ENCODE measurements at places on chromosomes 12 and 14.

- no peaks in the 10 kb centered on the region for H3K36me3 ChIP-seq
- H3K4me3 ChIP-seq = no peak overlapping the region
- no peak overlapping the region for H3K27ac ChIP-seq
- peaks cover 15% of the 10 kb centered on the region for H3K27me3 ChIP-seq
- no peak for DNase-seq
- peaks cover 6% of the 10 kb centered on the region for H3K4me1 ChIP-seq
Measured at GRCh38 chr12:52847335-52848102, 1.3 kb downstream of the KRT78 start.

GRCh38 chr14:93085911-93086310 is 29.8 kb downstream of the ITPK1 start:
- DNase-seq = no peak
- peaks cover 37% of the 10 kb centered on the region for H3K4me1 ChIP-seq
- no peak overlapping the region for H3K4me3 ChIP-seq
- no peak overlapping the region for H3K27ac ChIP-seq
- no peaks in the 10 kb centered on the region for H3K27me3 ChIP-seq
- no peaks in the 10 kb centered on the region for H3K36me3 ChIP-seq

DNA sequence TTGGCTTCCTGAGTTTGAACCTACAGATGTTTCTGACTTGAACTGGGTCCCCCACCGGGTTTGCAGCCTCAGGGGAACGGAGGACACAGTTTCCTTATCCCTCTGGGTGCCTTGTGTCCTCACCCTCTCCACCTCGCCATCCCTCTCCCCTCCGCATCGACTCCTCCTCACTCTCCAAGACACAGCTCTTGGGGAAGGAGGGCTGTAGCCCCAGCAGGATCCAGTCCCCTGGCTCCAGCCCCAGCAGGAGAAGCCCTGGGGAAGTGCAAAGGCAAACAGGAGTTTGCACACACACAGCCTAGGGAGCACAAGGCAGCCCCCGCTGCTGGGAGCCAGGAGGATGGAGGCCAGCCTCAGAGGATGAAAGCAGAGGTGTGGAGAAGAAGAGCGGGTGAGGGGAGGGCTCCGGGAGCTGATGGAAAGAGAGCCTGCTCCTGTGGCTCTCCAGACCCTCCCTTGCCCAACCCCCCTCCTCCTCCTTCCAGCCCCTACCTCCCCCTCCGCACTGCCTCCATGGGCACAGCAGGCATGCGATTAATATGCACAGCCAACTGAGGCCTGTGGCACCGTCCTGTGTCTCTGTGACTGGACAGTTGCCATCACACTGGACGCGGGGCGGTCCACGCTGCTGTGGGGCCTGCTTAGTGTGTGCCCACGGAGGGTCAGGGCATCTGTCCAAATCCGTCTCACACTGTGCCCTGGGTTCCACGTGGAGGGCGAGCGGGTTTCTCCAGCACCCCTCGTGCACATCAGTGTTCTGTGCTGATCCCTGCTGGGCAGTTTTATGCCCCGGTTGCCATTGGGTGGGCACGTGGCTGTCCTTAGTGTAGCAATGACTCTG is 193.7 kb upstream of the DIO3 start:
- peaks cover 7% of the 10 kb centered on the region for H3K27me3 ChIP-seq
- no peak for DNase-seq
- H3K4me3 ChIP-seq = no peak overlapping the region
- H3K36me3 ChIP-seq = no peaks in the 10 kb centered on the region
- no peak overlapping the region for H3K27ac ChIP-seq
- peaks cover 13% of the 10 kb centered on the region for H3K4me1 ChIP-seq

DNA sequence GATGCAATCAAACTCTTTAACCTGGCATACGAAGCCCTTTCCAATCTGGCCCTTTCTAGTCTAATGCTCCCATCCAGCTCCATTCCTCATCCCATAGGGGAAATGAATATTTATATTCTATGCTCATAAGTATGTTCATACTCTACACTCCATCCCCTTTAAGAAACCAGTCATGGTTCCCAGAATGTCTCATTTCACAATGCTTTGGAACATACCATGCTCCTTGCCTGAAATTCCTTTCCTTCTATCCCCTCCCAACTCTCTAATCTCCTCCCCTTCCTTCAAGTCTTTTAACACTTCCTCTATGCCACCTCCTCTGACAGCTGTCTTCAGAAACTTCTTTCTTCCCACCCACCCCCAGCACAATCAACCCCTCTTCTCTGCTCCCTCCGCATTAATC is 207.0 kb upstream of the CAND1 start:
- no peak for DNase-seq
- no peaks in the 10 kb centered on the region for H3K36me3 ChIP-seq
- H3K27me3 ChIP-seq = peaks cover 15% of the 10 kb centered on the region
- no peaks in the 10 kb centered on the region for H3K4me1 ChIP-seq
- no peak overlapping the region for H3K27ac ChIP-seq

DNA sequence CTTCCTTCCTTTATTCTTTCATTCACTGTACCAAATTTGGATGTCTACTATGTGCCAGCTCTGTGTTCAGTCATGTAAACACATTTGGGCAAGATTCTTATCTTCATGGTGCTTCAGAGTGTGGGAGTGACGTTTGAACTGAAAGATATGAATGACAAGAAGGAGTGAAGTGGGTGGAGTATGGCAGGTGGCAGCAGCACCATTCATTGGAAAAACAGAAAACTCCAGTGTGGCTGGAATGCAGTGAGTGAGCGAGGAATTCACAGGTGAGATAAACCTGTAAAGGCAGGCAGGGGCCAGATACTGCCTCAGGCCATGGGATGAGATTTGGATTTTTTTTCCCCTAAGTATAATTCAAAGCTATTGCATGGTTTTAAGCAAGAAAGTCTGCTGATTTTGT is 140.7 kb upstream of the CCDC198 start:
- H3K27me3 ChIP-seq = no peaks in the 10 kb centered on the region
- H3K4me1 ChIP-seq = no peaks in the 10 kb centered on the region
- no peak overlapping the region for H3K4me3 ChIP-seq
- no peak for DNase-seq
- H3K27ac ChIP-seq = no peak overlapping the region

- DNase-seq = no peak
- H3K36me3 ChIP-seq = no peaks in the 10 kb centered on the region
- H3K4me3 ChIP-seq = no peak overlapping the region
- H3K27ac ChIP-seq = no peak overlapping the region
Measured at GRCh38 chr12:127238107-127238506, 1028.9 kb upstream of the TMEM132C start.

DNA sequence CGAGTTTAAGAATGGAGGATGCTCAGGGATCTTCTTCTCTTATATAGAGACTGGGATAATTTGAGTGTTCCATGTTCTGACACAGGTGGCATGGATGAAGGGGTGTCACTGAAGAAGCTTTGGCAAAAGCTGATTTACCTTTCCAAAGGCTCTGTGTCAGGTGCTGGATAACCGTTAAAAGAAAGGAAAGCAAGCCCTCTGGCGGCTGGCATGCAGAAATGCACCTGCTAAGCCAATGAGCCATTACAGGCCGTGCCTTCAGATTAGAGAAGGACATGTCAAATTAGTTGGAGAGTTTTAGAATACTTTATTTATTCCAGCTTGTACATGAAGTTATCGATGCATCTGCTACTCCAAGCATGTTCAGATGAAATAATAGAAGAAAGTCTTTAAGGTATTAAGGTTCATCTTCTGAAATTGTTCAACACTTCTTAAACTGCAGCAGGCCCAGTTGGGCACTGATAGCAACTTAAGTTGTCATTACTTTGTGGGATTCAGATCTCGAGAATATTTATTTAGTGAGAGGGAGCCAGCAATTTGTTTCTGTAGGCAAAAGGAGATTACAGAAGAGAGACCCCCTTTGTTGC is 678.2 kb downstream of the NRXN3 start:
- no peaks in the 10 kb centered on the region for H3K27me3 ChIP-seq
- no peak overlapping the region for H3K4me3 ChIP-seq
- no peak for DNase-seq
- no peak overlapping the region for H3K27ac ChIP-seq
- H3K4me1 ChIP-seq = no peaks in the 10 kb centered on the region
- H3K36me3 ChIP-seq = no peaks in the 10 kb centered on the region

DNA sequence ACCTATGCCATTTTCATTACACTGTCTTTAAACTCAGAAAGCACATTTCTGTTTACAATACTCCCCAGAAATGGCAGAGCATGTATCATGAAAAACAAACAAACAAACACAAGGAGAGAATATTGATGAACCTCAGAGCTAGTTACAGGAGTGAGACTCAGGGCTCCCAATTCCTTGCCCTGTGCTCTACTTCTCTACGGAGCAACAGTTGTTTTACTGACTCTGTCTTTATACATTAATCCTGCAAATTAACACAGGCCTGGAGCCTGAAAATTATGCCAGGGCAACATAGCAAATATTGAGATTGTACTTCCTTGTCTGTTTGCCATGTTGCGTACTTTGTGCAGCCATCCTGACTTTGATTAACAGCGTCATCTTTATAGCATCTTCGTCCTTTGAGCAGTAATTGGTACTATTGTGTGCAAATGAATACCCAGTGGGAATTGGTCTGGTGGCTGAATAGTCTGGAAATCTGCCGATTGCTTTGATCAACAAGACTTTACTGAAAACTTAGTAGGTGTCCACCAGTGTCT is 15.2 kb upstream of the AKAP6 start:
- H3K36me3 ChIP-seq = no peaks in the 10 kb centered on the region
- DNase-seq = no peak
- H3K27me3 ChIP-seq = no peaks in the 10 kb centered on the region
- H3K4me3 ChIP-seq = no peak overlapping the region
- no peak overlapping the region for H3K27ac ChIP-seq

DNA sequence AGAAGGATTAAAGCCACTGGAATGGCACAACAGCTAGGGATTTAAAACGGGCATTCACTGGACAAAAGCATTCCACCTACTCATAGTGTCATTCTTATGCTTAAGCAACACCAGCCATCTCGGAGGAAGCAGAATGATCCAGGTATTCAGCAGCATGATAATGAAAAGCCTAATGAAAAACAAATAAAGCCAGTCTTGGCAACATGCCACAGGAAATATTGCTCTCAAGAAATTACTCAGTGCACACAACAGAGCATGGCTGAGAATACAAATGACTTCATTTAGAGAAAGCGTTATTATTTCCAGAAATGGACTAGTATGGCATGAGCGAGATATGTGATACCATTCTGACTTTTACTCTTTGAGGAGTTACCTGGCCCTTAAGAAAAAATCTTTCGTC is 442.2 kb downstream of the APAF1 start:
- H3K4me1 ChIP-seq = no peaks in the 10 kb centered on the region
- no peaks in the 10 kb centered on the region for H3K36me3 ChIP-seq
- H3K27ac ChIP-seq = no peak overlapping the region
- no peak overlapping the region for H3K4me3 ChIP-seq
- no peaks in the 10 kb centered on the region for H3K27me3 ChIP-seq

- peaks cover 20% of the 10 kb centered on the region for H3K27me3 ChIP-seq
- no peak overlapping the region for H3K4me3 ChIP-seq
- H3K36me3 ChIP-seq = no peaks in the 10 kb centered on the region
- no peak for DNase-seq
Measured at GRCh38 chr14:104509673-104510072, 69.9 kb upstream of the C14orf180 start.
